ENCODE measurements at places on chromosomes 2 and 18.

GRCh38 chr2:48940606-48941005, 185.1 kb upstream of the LHCGR start:
- no peaks in the 10 kb centered on the region for H3K4me1 ChIP-seq
- H3K27me3 ChIP-seq = no peaks in the 10 kb centered on the region
- no peaks in the 10 kb centered on the region for H3K36me3 ChIP-seq
- DNase-seq = no peak
- no peak overlapping the region for H3K27ac ChIP-seq

DNA sequence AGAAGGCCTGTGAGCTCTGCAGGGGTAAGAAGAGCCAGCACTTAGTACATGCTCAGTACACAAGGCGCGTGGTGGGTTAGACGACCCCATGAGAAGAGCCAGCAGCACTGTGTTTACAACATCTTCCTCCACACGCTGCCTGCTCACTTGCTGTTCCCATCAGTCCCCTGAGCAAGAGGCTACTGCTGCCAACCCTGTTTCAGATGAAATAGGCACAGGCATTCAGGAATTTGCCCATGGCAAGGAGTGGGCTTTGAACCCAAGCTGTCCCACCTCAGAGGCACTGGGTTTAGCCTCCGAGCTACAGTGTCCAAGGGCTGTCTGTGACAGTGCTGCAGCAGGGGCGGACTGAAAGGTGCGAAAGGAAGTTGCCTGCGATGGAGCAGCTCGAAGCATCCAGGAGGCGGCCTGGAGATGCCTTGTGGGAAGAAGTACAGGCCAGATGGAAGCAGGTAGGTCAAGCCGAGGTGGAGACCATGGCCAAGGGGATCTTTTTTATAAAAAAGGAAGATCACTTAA, 121.5 kb upstream of the PXDN start:
- H3K4me3 ChIP-seq = no peak overlapping the region
- H3K27ac ChIP-seq = no peak overlapping the region
- H3K36me3 ChIP-seq = no peaks in the 10 kb centered on the region

DNA sequence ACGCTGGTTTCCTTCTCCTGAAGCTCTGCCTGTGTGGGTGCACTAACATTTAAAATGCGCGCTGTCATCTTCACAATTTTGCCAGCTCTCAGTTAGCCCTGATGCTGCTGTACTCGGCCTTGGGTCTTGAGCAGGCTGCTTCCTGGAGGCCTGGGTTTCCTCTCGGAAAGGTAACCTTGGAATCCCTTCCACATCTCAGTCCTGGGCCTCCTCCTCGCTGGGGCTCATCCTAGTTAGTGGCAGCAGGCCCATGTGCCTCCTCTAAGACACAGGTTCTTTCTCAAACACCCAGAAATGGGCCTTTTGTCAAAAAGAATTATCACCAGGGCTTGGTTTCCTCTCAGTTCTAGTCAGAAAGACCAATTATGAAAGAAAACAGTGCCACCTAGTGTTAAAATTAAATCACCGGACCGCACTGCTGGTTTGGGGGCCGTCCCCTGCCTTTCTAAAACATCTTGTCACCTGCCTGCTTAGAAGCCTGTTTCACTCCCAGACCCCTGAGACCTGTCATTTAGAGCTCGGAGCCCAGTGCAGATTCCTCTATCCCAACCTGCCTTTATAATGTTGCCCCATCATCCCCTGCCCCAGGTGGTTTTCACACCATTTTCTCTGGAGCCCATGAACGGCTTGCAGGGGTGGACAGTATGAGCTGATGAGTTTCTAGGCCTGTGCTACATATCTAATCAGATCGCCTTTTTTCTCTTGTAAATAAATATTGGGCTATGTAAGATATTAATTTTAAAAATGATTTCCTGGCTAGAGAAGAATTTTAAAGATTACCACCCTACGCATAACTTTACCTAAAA, 42.4 kb downstream of the HK2 start:
- no peak overlapping the region for H3K27ac ChIP-seq
- no peak overlapping the region for H3K4me3 ChIP-seq
- H3K27me3 ChIP-seq = no peaks in the 10 kb centered on the region
- no peak for DNase-seq
- no peaks in the 10 kb centered on the region for H3K4me1 ChIP-seq
- peaks cover 46% of the 10 kb centered on the region for H3K36me3 ChIP-seq

GRCh38 chr2:132581991-132582738, 87.8 kb downstream of the LYPD1 start:
- H3K27ac ChIP-seq = no peak overlapping the region
- H3K27me3 ChIP-seq = no peaks in the 10 kb centered on the region
- H3K4me1 ChIP-seq = peaks cover 13% of the 10 kb centered on the region
- peak; percentile 32 for DNase-seq
- no peaks in the 10 kb centered on the region for H3K36me3 ChIP-seq

- no peak overlapping the region for H3K4me3 ChIP-seq
- H3K36me3 ChIP-seq = no peaks in the 10 kb centered on the region
- no peaks in the 10 kb centered on the region for H3K27me3 ChIP-seq
- DNase-seq = no peak
- no peaks in the 10 kb centered on the region for H3K4me1 ChIP-seq
These were observed 305.8 kb downstream of the TSN start for GRCh38 chr2:122061206-122061605.

- no peaks in the 10 kb centered on the region for H3K27me3 ChIP-seq
- H3K4me3 ChIP-seq = no peak overlapping the region
These were observed 178.1 kb downstream of the RAB3GAP1 start for GRCh38 chr2:135230150-135230549.

- H3K4me3 ChIP-seq = no peak overlapping the region
- no peaks in the 10 kb centered on the region for H3K27me3 ChIP-seq
- no peak overlapping the region for H3K27ac ChIP-seq
- no peaks in the 10 kb centered on the region for H3K4me1 ChIP-seq
These were observed 6.7 kb upstream of the LRRC30 start for GRCh38 chr18:7224198-7224597.

GRCh38 chr2:15844211-15844801, 96.0 kb upstream of the MYCN start:
- H3K36me3 ChIP-seq = no peaks in the 10 kb centered on the region
- no peak overlapping the region for H3K4me3 ChIP-seq
- H3K27me3 ChIP-seq = no peaks in the 10 kb centered on the region
- H3K4me1 ChIP-seq = peaks cover 4% of the 10 kb centered on the region

GRCh38 chr2:96868555-96869280, 1.2 kb downstream of the SEMA4C start:
- H3K36me3 ChIP-seq = peaks cover 21% of the 10 kb centered on the region
- no peaks in the 10 kb centered on the region for H3K27me3 ChIP-seq
- H3K4me1 ChIP-seq = peaks cover 31% of the 10 kb centered on the region
- H3K4me3 ChIP-seq = peak overlapping the region; percentile 75

GRCh38 chr2:145411493-145411892, 891.6 kb upstream of the ZEB2 start:
- H3K27ac ChIP-seq = no peak overlapping the region
- no peaks in the 10 kb centered on the region for H3K4me1 ChIP-seq
- no peak overlapping the region for H3K4me3 ChIP-seq
- H3K36me3 ChIP-seq = no peaks in the 10 kb centered on the region
- DNase-seq = no peak
- H3K27me3 ChIP-seq = no peaks in the 10 kb centered on the region

DNA sequence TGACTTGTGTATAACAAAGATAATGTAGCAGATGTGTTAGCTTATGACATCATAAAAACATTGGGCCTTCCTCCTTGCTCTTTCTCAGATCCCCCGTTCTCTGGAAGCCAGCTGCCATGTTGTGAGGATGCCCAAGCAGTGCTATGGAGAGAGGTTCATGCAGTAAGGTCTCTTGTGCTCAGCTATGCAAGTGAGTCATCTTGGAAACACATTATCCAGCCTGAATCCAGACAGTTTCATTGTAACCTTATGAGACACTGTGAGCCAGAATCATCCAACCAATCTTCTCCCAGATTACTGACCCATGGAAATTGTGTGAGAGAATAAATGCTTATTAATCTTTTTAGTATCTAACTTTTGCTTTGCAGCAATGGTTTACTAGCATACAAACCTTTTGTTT, 60.8 kb downstream of the ST6GAL2 start:
- no peak for DNase-seq
- H3K4me3 ChIP-seq = no peak overlapping the region
- H3K36me3 ChIP-seq = no peaks in the 10 kb centered on the region

Measured in keratinocyte (primary cell).